Stimulated activated CD4-positive, alpha-beta T cell treated with anti-CD3 and anti-CD28 coated beads, TNF-alpha, amount 100 ng/mL, for 4 hours (primary cell): ENCODE measurements at places on chromosomes 1 and 21.

GRCh38 chr21:44778499-44778911 is 23.1 kb downstream of the UBE2G2 start:
- no peak for DNase-seq

GRCh38 chr1:37306871-37307270 is 167.5 kb upstream of the ZC3H12A start:
- no peak for DNase-seq

DNA sequence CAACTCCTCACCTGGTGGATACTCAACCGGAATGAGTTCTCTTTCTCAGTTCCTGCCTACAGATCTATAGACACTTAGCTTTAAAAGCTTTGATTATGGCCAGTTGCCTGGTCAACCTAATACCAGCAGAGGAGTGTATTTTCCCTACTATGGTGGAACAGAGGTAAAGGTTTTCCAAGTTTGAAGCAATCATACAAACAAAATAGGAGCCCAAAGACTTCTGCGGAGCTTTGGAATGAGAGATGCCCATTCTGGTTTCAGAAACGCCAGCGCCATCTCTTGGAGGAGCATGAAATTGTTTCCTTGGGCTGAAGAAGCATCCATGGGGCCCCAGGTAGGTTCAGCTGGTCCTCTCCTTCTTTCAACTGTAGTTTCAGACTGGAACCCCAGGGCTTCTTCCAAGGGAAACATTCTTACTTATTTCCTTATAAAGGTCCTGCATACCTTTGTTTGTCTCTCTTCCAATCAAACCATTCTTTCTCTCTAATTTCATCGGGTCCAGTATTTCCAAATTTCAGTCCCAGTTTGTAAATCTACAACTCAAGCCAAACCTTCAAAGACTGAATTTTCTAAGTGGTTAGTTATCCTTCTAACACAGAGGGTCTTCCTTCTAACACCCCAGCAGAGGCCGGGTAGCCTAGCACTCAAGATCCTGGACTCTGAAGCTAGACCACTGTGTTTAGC is 95.9 kb downstream of the KCNJ15 start:
- peak; percentile 24 for DNase-seq

DNA sequence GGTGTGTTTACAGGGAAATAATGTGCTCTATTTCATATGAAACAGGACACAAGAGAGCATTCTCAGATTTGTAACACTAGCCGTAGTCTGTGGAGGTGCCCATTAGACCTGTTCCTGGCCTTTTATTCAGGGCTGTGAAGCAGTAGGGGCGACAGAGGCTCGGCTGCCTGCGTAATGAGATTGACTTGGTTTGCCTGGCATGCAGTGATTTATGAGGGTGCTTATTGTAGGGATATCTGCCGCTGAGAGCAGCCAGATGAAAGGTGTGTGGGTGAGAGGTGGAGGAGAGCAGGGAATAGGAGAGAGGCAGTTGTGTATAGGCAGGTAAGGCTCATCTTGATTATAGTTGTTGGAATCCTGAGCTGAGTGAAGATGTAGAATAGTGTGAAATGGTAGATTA is 51.3 kb downstream of the DNAJC6 start:
- no peak for DNase-seq

GRCh38 chr1:9069326-9070100 is at the start of gene SLC2A5:
SLC2A5 (minus strand) TSS chr1:9069635; CDS start chr1:9069536, 99 bp downstream.
- DNase-seq = no peak

DNA sequence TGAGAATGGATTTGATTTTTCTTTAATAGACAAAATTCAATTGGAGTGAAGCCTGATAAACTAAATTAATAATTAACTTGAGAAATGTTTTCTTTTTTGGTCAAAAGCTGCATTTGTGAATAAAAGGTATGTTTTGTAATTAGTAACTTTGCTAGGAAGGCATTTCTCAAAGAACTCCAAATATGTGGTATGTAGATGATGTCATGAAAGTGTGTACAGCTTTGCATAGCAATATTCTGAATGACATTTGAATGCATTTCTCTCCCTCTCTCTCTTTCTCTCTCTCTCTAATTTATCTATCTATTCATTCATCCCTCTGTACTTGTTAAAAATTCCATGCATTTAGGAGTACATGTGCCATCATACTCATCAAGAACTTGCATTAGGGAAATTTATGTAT is 109.1 kb upstream of the ADAMTS5 start:
- no peak for DNase-seq

DNA sequence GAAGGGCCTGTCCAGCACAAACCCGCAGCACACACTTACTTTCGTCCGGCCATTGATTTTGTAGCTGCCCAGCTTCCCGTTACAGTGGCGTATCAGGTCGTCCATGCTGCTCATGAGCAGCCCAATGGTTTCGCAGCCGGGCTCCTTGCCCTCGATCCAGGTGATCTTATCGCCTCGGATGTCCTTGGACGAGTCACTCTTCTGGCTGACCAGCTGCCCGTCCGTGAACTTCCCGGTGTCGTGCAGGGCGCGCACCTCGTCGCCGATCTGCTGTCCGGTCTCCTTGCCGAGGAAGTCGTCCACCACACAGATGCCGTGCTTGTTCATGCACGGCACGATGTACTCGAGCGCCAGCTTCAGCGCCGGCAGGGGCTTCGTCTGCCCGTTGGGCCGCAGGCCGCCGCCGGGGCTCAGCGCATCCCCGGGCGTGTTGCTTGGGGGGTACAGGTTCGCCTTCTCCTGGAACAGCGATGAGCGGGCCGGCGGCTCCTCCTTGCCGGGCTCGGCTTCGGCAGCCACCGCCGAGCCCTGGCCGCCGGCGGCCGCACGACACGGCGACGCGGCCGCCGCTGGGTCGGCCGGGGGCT is 1.0 kb downstream of the EGLN1 start:
- peak; percentile 27 for DNase-seq

- DNase-seq = no peak
Measured at GRCh38 chr1:209769171-209769904, 13.5 kb downstream of the TRAF3IP3 start.

DNA sequence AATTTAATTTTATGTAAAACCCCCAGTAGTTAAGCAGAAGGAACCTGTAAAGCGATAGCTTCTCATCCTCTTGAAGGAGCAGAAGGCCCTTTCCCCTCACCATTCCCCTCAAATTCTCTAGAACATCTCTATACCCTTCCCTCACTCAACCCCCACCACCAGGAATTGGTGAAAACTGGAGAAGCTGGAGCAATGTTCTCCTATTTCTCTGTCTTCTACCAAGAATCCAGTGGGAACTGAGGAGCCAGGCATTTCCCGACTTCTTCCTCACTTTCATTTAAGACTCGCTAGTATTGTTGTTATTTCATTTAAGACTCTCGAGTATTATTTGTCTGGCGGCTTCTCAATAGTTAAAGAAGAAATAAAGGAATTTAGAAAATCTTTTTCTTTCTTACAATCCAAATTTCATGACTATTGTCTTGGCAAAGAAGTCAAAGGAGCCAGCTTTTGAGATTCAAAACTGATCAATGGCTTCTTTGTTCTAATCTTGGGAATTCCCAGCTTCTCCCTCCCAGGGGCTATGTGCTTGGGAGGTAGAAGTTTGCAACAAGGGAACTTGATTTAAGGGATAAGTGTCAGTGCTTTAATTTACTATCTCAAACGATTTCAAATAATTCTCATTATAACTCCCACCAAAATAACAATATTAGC is 253.3 kb upstream of the ADGRL2 start:
- no peak for DNase-seq

DNA sequence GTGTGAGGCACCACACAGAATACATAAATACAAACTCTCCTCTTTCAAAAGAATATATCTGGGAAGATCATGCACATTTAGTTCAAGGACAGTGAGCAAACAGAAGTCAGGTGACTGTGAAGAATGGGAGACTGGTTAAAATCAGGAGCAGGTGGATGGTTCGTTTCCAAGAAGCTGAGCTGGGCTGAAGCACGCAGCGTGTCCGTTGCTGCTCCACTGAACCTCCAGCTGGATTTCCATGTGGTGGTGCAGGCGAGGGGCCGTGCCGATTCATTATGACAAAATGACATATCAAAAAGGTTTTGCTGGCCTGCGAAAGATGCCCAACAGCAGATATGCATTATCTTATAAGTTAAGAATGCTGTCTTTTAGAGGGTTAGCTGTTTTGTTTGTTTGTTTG is 66.0 kb downstream of the OLIG1 start:
- DNase-seq = no peak

- no peak for DNase-seq
Measured at GRCh38 chr1:213687832-213688231, 299.9 kb upstream of the PROX1 start.

DNA sequence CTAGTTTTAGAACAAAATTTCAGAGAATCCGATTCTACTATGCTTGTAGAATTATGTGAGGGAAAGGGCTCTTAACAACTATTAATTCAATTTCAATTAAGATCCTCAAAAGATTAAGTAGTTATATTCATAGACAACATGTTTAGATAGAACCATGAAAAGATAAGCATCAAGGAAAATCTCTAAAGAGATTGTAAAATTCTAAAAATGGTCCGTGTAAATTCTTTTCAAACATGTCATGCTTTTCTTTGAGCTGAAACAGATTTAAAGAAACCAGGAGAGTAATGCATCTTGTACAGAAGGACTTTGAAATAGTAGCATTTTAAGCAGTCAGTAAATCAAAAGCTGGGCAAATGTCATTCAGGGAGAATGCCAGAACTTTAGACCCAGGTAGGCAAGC is 1080.6 kb upstream of the B3GALT2 start:
- no peak for DNase-seq

DNA sequence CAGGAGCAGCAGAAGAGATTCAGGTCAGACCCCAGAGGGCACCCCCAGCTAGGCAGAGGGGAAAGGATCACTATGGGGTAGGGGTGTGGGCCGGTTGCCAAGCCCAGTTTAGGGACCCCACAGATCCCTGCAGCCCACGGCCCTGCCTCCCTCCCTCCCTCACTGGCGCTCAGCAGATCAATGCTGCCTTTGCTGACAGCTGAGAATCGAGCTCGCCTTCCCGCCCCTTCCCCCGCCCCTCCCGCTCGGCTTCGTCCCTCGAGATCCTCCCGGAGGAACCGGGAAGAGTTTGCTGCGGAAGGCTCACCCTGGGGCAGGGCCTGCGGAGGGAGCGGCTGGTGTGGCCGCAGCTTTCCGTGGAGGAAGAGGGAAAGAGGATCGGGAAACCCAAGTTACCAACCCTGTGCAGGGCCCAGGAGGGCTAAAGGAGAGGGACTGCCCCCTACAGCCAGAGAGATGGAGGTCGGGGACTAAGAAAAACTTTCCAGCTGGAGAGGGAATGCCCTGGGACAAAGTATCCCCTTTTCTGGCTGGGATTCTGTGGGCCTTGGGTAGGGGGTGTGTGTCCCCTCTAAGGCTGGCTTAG is 1.1 kb upstream of the KCNQ4 start:
- DNase-seq = no peak

DNA sequence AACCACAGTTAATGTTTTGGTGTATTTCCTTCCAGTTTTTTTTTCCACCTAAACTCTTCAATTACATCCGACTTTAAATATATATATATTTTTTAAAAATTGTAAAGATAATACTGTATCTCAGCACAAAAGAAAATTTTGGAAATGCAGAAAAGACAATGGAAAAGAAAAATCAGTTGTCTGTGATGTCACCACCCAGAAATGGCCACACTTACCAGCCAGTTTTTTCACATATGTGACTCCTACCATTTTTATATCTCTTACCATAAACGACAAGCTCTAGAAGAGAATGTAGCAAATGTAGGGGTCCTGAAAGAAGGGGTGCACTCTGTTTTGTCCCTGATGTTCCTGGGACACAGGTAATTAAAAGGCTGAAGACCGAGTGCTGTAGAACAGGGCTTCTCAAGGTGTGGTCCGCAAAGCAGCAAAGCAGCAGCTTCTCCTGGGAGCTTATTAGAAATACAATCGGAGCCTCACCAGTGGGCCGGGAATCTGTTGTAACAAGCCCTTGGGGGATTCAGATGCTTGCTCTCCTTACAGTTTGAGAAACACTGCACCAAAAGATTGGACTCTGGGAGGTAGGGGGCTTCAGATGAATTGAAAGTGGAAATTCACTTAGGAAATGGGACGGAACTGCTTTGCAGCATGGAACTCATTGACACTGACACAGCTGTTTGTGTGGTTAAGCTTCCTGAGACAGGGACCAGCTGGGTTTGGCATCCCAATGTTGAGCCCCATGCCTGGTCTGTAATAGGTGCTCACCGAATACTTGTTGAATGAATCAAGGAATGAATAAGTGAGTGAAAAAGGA is 44.1 kb downstream of the ALPL start:
- DNase-seq = no peak
